ENCODE measurements at places on chromosomes 1 and 21. TPM values are rescaled to one million over a fixed set of nuclear protein-coding genes. Genes with fewer than 3 reads are reported as not detected.

The LIN28A gene
- polyA plus RNA-seq = 403 TPM

The TAF13 gene
- 13.1 TPM for polyA plus RNA-seq

The TNFSF4 gene
- polyA plus RNA-seq = 0.31 TPM

The IGSF9 gene
- polyA plus RNA-seq = 10.9 TPM

The TIAM1 gene
- 10.1 TPM for polyA plus RNA-seq
